NCI-H1092 (cell line): ENCODE measurements at places on chromosomes 3 and 15.

DNA sequence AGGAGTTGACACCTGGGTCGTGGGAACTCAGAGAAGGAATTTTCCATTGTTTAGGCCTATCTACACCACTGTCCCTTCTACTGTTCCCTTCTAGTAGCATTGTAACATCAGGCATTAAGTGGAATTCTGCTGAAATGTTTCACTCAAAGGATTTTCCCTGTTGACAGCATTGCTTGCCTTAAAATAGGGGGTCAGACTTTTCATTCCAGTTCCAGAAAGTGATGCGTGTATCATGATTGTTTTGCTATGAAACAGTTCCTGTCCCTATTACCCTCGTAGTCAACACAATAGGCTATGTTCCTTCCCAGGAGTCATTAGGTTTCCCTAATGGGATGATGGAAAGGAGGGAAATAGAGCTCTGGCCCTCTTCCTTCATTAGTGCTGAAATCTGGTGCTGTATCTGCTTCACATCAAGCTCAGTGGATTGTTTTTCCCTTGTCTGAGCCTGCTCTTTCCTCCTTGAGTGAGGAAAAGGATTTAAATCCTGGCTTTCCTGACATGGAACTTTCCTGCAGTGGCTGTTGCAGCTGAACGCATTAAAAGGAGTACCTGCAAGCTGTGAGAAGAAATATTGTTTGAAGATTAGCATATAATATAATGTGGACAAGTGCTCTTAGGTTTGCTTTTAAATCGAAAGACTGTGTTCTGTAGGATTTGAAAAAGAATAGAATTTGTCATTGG is 195.9 kb downstream of the KLHL25 start:
- no peak for DNase-seq

GRCh38 chr3:149435996-149436885 is 38.3 kb upstream of the TM4SF4 start:
- DNase-seq, result no peak

GRCh38 chr15:28892789-28893610 is 7.2 kb downstream of the APBA2 start:
- no peak for DNase-seq

DNA sequence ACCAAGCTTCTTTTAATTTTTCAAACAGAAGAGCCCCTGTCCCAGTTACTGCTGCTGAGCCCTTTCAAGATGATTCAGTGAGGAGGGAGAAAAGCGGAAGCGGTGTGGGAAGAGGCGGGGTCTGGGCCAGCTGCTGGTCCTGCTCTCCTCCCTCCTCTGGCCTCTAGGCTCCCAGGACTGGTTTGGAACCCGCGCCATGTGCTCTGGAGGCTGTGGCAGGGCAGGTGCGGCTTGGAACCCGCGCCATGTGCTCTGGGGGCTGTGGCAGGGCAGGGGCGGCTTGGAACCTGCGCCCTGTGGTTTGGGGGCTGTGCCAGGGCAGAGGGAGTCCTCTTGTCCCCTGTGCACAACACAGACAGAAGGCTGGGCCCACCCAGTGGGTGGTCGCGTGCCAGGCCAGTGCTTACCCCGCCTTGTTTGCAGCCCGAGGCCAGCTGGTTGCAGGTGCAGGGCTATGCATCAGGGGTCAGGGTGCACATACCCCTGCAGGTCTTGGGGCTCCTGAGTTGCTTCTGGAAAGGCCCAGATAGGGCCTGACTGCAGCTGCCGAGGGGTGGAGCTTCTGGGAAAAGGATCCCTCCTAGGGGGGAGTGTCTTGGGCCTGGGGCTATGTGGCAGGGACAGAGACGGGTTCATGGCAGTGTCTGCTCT is 12.2 kb downstream of the ALG1L2 start:
- DNase-seq, result no peak

DNA sequence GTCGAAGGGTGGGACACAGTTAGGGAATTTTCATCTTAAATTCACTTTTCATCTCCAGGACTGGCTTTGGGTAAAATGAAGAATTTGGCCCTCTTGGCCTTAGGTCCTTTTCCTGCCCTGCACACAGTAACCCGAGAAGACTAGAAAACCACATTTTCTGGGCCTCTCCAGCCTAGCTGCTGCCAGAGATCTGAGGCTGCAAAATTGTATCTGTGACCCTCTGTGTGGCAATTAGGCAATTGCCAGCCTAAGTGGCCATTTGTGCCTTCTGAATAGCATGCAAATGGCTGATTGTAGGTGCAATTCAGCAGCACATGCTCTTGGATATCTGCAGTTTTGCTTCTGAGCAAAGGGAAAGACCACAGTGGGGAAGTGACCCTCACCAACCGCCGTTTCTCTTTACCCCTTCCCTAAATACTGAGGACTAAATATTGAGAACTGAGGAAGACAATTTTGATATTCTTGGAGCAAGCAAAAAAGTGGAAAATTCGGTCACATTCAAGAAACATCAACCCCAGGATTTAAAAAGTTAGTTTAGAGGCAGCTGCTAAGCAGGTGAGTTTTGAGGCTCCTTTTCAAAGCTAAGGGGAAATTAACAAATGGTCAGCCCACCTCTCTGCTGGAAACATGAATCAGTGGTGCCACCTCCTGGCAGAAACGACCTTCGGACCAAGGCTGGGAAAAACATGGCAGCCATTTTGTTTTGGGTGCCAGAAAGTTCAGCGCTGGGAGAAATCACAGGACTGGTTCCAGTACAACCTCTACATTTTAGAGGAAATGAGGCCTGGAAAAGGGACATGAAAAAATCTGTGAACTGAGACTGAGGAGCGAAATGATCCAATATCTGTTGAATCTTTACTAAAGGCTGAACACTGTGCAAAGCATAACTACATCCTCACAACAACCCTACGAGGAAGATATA is 56.6 kb upstream of the PRTG start:
- peak; percentile 44 for DNase-seq

DNA sequence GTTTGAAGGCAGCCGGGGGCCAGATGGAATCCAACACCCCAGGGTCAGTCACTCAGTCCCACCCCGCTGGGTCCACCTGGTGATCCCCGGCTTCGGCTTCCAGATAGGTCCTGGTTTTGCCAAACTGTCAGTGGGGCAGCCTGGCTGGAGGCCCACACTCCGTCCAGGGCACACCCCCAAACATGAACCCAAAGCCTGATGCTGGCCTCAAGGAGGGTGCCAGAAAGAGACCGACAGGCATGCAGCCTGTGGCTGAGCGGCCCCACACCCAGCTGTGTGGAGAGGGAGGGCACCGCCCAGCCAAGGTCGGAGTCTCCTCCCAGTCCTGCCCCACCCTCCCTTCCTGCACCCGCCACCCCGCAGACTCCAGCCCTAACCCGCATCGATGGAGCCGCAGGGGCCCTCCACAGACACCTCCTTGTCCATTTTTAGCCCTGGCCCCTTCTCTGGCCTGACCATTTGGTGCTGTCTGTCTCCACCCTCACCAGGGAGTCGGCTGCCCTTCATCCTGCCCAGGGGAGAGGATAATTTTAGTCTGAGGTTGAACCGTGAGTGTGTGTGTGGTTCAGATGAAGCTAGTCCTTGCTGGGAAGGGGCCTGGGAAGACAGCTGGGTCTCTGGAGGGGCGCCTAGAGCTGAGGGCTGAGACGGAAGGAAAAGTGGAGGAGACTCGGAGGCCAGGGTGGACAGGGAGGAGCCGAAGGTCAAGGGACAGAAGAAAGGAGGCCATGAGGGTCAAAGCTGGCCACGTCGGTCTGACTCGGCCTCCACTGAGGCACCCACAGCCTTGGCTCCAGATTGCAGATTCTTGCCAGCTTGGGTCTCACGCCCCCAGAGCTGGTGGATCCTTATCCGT is 23.1 kb downstream of the TNK2 start:
- no peak for DNase-seq

- DNase-seq, result no peak
Observed at GRCh38 chr3:149541091-149541491, 66.6 kb downstream of the TM4SF4 start.

- no peak for DNase-seq
Observed at GRCh38 chr15:68383161-68384074, 48.5 kb downstream of the ITGA11 start.

GRCh38 chr15:101431301-101431700 is 58.2 kb downstream of the PCSK6 start:
- DNase-seq, result no peak

- DNase-seq, result no peak
Observed at GRCh38 chr15:99430881-99431401, 134.8 kb upstream of the MEF2A start.
